ENCODE measurements at places on chromosomes 13 and 19.

DNA sequence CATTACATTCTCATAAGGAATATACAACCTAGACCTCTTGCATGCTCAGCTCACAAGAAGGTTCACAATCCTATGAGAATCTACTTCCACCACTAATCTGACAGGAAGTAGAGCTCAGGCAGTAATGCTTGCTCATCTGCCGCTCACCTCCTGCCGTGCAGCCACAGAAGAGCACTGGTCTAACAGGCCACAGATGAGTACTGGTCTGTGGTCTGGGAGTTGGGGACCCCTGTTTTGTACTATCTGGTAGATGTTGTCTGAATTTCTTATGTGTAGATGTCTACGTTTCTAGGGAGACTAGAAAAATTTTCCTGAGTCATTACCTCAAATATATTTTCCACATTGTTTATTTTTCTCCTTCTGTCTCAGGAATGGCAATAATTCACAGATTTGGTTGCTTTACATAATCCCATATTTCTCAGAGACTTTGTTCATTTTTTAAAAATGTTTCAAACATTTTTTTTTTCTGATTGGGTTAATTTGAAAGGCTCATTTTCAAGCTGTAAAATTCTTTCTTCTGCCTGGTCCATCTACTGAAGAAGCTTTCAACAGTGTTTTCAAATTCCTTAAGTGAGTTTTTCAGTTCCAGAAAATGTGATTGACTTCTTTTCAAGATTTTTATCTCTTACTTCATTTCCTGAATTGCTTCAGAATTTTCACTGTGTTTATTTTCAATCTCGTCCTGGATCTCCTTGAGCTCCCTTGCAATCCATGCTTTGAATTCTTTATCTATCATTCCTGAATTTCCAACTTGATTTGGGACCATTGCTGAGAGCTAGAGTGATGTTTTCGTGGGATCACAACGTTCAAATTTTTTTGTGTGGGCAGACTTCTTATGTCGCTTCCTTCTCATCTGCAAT lies 1322.2 kb downstream of the PCDH9 start:
- no peak for DNase-seq

- no peak for DNase-seq
Observed at GRCh38 chr13:46598140-46598819, 45.3 kb downstream of the LRCH1 start.

GRCh38 chr19:36257520-36257876 lies 42.6 kb downstream of the ZNF146 start:
- no peak for DNase-seq

DNA sequence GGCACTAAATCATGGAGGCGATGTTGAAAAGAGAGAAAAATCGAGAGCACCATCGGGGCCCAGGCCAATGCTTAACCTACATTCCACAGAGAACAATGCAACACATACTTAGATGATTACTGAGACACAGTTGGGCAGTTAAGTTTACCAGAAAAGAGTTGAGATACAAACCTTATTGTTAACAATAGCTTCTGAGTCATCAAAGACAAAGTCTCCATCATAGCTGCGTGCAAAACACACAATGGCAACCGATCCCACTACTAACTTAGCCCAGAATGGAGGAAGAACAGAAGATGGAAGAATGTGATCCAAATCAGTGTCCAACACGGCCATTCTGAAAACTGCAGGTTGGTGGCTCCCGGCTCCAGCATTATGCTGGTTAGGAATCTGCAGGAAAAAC lies 6.2 kb downstream of the TMTC4 start:
- no peak for DNase-seq

DNA sequence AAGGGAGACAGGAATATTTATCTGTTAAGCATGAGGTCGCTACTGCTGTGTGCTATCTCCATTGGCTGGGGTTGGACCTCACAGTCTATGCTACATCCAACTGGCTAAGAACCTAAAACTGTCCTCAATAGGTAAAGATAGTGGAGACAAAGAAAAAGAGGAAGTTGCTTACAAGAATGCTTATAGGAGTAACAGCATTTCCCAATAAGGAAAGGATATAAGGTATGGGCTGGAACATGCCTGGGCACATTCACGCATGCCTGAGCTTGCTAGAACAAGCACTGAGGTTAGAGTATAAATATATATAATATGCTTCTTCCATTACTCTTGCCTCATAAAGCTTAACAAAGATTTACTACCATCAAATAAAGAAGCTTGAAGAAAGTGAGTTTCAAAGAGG lies 47.9 kb upstream of the CEACAM21 start:
- DNase-seq, result no peak

DNA sequence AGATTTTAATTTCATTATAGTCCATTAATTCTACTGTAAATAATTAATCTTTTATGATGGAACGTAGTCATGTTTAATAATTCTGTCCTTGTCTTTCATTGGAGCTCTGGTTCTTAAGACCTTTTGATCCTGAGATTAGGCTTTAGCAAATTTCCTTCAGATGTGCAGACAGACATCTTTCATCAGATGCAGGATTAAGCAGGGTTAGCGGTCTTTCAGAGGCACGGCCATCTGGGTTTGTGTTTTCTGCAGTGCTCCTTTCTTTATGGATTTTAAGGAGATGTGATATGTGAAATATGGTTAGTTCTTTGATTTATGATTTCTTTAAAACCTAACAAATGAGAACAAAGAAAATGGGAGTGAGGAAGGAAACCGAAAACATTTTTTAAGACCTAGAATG lies 643.9 kb upstream of the SGCG start:
- no peak for DNase-seq

- DNase-seq, result peak; percentile 74
Observed at GRCh38 chr19:29526730-29527499, 1.1 kb downstream of the VSTM2B start.

GRCh38 chr13:77853703-77854102 lies 64.9 kb downstream of the EDNRB start:
- peak; percentile 63 for DNase-seq

- no peak for DNase-seq
Observed at GRCh38 chr19:3175781-3176714, 2.5 kb upstream of the S1PR4 start.

GRCh38 chr13:100525453-100526317 lies 62.9 kb downstream of the GGACT start:
- DNase-seq, result peak; percentile 51

DNA sequence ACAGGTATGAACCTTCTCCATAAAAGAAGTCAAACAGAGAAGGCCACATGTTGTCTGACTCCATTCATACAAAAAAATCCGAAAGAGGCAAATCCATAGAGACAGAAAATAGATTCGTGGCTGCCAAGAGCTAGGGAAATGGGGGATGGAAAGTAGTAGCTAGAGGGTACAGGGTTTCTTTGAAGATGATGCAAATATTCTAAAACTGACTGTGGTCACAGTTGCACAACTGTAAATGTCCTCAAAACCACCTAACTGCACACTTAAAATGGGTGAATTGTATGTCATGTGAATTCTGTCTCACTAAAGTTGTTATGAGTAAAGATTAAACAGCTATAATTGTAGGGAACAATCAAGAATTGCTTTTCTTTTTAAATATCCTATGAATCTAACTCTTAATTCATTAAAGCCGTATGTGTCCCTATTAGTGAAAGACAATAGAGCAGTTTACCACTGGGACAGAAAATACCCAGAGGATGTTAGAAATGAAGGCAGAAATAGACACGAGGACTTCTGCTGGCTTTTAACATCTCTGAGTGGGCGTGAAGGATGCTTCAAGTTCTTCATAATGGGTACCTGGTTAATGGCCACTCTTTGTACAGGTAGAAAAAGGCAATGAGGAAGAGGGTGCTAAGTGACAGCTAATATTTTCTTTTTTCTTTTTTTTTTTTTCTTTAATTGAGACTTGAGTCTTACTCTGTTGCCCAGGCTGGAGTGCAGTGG lies 21.2 kb downstream of the INSR start:
- no peak for DNase-seq

- peak; percentile 42 for DNase-seq
Observed at GRCh38 chr19:5682107-5682482, 1.3 kb downstream of the HSD11B1L start.

GRCh38 chr19:7926727-7927604 lies 1.0 kb upstream of the CTXN1 start:
- DNase-seq, result no peak

- no peak for DNase-seq
Observed at GRCh38 chr19:11721681-11722080, 17.1 kb downstream of the ZNF823 start.

- peak; percentile 94 for DNase-seq
Observed at GRCh38 chr13:113860665-113861432, 3.0 kb downstream of the GAS6 start.

DNA sequence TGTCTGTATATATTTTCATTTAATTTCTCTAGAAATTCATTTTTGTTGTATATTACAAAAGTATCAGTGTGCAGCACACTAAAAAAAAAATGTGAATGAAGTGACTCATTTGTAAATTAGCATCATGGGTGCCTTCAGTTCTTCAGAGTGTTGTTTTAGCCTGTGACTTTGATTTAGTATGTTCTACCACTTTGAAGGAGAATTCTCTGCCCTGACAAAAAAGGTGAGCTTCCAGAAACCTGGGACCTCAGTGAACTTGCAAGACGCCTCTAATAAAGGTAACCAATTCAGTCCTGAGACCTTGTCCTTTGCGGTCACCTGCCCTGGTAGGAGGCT lies 2.4 kb downstream of the METTL21C start:
- DNase-seq, result no peak

DNA sequence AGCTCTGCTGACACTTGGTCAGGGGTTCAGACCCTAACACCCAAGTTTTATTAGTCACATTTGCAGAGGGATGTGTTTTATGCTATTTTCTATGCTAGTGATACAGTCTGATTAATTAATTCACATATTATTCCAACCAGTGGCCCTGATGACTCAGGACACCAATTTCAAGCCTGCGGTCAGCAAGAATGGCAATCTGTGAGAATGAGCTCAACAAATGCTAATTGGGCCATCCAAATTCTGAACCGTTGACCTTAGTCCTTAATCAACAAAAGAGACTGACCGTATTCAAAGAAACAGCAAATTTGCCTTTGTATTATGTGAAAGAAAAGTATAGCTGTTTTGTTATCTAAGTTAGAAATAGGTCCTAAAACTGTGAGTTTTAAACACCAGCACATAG lies 9.6 kb upstream of the KL start:
- no peak for DNase-seq

DNA sequence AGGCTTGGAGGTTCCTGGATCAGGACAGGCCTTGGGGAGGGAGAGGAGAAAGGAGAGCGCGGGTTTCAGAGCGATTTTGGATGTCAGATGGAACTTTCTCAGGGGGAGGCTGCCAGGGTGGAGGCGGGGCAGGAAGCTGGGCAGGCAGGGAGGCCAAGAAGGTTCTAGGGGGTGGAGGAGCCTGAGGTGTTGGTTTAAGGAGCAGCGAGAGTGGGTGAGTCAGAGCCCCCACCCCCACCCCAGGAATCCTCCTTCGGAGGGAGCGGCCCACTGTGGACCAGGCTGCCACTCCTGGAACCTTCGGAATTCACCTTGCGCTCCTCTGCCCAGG lies 15.9 kb upstream of the NOP53 start:
- peak; percentile 85 for DNase-seq

- no peak for DNase-seq
Observed at GRCh38 chr13:77565635-77566034, 30.1 kb downstream of the SCEL start.

GRCh38 chr13:25037057-25037813 lies 58.7 kb upstream of the PABPC3 start:
- peak; percentile 79 for DNase-seq

DNA sequence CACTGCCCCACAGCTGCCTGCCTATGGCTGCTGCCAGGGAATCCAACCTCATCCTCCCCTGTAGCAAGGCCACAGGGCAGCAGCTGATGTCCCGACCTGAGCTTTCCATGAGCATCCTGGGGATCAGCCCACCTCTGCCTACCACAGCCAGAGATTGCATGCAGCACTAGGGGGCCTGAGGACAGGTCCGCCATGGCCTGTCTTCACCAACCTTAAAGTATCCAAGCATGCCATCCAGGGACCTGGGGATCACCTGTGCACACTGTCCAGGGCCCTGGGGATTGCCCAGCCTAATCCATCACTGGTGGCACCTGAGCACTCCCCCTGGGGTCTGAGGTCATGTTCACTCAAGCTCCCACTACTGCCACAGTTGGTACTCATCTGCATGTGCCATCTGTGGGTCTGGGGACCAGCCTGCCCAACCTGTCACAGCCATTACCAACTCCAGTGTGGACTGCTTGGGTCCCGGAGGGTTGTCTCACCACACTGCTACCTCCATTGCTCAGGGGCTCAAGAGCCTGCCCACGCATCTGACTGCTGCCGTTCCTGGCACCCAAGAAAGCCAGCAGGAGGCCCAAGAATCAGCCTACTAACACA lies 53.0 kb downstream of the KCTD15 start:
- DNase-seq, result no peak

GRCh38 chr13:59337070-59337469 lies 826.7 kb downstream of the DIAPH3 start:
- no peak for DNase-seq

GRCh38 chr13:63351081-63351480 lies 1935.4 kb upstream of the PCDH20 start:
- DNase-seq, result no peak

DNA sequence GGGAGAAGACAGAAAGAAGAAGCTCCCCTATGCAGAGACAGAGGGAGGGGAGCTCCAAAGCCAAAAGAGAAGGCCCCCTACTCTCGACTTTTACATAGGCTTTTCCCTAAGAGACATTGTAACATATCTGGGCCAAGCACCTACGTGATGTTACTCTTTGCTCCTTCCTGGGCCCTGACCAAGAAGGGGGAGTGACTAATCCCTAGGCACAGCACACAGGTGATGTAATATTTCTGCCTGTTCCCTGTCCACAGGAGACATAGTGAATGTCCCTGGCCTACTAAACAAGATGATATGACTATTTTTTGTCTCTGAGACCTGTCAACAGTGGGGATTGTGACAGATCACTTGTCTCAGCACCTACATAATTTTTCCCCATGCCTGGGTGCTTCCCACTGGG lies 15.9 kb upstream of the ZNF254 start:
- DNase-seq, result no peak

- peak; percentile 39 for DNase-seq
Observed at GRCh38 chr19:35264268-35265125, 4.3 kb upstream of the USF2 start.

DNA sequence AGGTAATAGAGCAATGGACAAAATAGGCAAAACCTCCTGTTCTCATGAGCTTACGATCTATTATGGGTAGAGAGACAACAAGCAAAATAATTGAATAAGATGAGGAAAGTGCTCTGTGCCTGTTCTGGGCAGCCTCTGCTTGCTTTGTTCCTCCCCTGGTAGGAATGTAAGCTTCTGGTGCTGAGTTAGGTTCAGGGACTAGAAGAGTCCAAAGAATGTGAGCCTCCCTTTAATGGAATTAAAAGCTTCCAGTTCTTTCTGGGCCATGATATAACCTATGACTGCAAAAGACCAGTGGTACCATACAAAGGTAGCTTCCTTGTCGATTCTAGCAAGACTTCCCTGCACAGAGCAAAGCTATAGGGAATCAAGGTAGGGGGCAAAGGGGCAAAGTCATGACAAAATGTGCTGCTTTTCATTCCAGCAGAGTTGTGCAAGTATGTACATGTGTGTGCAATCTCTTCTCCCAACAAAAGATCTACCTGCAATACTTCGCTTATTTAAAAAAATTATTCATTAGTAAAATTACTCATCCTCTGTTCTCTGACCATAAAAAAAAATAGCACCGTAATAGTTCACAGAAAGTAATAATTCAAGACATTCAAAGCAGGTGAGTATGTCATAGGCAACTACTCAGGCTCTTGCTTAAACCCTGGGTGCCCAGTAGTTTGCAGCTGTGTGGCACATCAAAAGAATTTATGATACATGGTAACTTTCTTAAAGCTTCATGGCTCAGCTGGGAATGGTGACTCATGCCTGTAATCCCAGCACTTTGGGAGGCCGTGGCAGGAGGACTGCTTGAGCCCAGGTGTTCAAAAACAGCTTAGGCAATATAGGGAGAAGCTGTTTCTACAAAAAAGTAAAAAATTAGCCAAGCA lies 21.4 kb downstream of the ACOD1 start:
- DNase-seq, result no peak

GRCh38 chr13:99282264-99283231 lies 24.4 kb upstream of the GPR18 start:
- no peak for DNase-seq

Data from endodermal cell (in vitro differentiated cells).